Stimulated activated CD8-positive, alpha-beta memory T cell treated with anti-CD3 and anti-CD28 coated beads, Interleukin-2, amount 100 ng/mL, for 1 hour (primary cell): ENCODE measurements at places on chromosomes 3 and 15.

GRCh38 chr3:68620211-68620610 lies 312.1 kb downstream of the TAFA4 start:
- DNase-seq, result no peak

GRCh38 chr15:65752151-65752700 lies 39.9 kb downstream of the DENND4A start:
- DNase-seq, result no peak

GRCh38 chr15:32786906-32787305 lies 69.1 kb downstream of the GREM1 start:
- DNase-seq, result no peak

DNA sequence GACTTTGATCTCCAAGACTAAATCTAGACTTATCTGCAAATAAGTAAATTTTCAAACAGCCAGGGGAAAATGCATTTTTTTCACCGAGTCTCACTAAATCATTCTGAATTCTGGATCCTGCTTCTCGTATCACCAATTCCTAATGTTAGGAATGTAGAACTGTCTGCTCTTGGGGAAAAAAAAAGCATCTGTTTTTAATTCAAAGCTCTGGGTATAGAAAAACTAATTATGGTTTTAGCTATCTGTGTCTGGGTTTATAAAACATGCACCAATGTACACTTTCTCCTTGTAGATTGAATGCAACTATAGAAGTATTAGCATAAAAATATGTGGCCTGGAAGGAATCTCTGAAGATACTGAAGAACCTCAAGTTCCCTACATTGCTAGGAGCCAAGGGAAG lies 4.8 kb upstream of the CDAN1 start:
- no peak for DNase-seq

DNA sequence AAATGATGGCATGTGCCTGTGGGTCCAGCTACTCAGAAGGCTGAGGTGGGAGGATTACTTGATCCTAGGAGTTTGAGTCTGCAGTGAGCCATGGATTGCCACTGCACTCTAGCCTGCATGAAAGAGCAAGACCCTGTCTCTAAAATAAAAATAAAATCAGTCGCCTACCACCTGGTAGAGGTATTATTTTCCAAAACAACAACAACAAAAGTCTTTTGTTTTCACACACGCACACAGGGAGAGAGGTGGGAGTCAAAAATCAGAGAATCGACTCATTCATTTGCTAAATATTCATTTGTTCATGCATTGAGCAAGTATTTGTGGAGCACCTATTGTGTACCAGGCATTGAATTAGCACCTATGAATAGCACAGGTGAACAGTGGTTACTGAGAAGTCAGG lies 218.1 kb downstream of the LRTM1 start:
- DNase-seq, result no peak

GRCh38 chr15:51649659-51650521 lies 27.3 kb upstream of the DMXL2 start:
- DNase-seq, result peak; percentile 4

- DNase-seq, result peak; percentile 14
These were observed 30.4 kb upstream of the ALDH1A3 start for GRCh38 chr15:100849021-100849854.

DNA sequence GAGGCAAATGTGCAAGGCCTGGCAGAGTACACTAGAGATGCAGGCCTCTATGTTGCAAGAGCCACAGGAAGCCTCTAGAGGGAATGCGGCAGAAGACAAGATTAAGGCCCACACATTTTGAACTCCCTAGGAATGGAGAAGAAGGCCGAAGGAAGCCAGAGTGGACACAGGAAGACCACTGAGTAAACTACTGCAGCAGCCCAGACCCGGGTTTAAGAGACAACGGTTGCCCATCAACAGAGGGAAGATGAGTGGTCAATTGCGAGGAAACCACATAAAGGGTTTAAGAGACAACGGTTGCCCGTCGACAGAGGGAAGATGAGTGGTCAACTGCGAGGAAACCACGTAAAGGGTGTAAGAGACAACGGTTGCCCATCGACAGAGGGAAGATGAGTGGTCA lies 14.6 kb downstream of the CHSY1 start:
- no peak for DNase-seq

DNA sequence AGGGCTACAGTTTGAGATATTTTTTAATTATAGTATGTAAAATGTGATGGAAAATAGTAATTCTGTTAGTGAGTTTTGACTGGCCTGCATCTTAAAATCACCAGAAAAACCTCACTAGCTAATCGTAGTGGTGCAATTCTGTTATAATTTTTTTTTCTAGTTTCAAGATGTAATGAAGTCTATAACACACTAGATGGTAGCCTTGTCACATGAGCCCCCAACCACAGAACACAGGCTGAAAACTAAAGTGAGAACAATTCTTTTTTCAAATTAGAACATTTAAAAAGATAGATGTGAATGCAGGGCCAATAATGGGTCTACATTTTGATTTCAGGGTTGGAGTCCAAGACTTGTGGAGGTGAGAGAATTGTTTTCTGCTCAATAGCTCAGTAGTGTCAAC lies 83.3 kb upstream of the KCNH8 start:
- no peak for DNase-seq

- no peak for DNase-seq
These were observed 16.0 kb upstream of the VGLL3 start for GRCh38 chr3:87006844-87007439.

DNA sequence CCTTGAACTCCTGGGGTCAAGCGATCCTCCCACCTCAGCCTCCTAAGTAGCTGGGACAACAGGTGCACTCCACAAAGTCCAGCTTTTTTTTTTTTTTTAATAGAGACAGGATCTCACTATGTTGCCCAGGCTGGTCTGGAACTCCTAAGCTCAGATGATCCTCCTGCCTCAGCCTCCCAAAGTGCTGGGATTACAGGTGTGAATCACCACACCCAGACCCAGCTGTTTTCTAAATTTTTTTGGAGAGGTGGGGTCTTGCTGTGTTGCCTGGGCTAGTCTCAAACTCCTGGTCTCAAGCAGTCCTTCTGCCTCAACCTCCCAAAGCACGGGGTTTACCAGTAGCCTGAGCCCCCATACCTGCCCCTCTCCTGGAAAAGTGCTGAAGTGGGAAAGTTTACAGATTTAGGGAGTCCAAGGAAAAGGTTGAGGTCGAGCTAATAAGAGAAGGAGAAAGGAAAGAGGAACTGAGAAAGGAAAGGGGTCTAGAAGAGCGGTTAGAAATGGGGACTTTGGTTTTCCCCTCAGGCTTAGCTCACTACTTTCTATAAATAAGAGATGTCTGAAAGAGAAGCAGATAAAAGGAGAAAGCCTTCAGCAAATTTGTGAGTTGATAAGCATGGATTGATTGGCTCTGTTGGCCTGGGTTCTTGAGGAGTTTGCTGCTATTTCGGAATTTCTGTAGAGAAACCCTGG lies 23.6 kb downstream of the UBE2E1 start:
- DNase-seq, result no peak

- no peak for DNase-seq
These were observed 184.2 kb downstream of the NR2F2 start for GRCh38 chr15:96514607-96515285.

GRCh38 chr15:41620536-41621199 lies 39.5 kb upstream of the MGA start:
- DNase-seq, result no peak

GRCh38 chr3:4587061-4587837 lies 94.1 kb downstream of the ITPR1 start:
- DNase-seq, result no peak

- DNase-seq, result no peak
These were observed 277.1 kb downstream of the MAGI1 start for GRCh38 chr3:65761446-65762234.

- DNase-seq, result no peak
These were observed 365.6 kb downstream of the SV2B start for GRCh38 chr15:91465696-91466095.
